ENCODE measurements at places on chromosomes 12 and 14.
A peak's percentile ranks its signal among the peaks of the same experiment; 100 is the strongest.

DNA sequence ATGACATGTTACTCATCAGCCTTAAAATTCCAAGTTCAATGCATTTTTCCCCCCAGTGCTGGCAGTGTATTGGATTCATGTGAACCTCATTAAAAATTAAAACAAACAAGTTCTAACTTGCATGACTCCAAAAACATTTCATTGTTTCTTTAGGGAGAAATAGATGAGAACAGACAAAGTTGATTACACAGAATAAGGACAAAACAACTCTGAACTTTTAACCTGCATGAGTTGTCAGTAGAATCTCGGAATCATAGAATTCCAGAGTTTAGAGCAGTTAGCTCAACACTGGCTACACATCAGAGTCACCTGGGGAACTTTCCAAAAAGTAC is 127.5 kb downstream of the TMX1 start:
- peak; percentile 57 for DNase-seq

- no peak for DNase-seq
These were observed 1.7 kb upstream of the TMEM229B start for GRCh38 chr14:67490196-67490595.

DNA sequence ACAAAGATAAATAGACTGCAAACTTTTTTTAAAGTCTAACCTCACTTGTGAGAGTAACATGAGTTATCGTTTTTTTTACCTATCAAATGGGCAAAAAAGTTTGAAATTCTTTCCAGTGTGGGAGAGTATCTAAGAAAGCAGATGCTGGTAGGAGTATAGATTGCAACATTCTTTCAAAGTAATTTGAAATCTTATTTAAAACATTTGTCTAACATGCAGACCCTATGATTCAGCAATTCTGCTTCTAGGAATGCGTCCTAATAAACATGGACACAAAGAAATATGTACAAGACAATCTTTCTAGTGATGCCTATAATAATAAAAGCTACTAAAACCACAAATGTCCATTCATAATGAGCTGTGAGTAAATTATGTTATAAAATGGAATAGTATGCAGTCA is 110.4 kb upstream of the TMCC3 start:
- no peak for DNase-seq

GRCh38 chr12:112183141-112184021 is 58.0 kb downstream of the TRAFD1 start:
- DNase-seq, result peak; percentile 23

DNA sequence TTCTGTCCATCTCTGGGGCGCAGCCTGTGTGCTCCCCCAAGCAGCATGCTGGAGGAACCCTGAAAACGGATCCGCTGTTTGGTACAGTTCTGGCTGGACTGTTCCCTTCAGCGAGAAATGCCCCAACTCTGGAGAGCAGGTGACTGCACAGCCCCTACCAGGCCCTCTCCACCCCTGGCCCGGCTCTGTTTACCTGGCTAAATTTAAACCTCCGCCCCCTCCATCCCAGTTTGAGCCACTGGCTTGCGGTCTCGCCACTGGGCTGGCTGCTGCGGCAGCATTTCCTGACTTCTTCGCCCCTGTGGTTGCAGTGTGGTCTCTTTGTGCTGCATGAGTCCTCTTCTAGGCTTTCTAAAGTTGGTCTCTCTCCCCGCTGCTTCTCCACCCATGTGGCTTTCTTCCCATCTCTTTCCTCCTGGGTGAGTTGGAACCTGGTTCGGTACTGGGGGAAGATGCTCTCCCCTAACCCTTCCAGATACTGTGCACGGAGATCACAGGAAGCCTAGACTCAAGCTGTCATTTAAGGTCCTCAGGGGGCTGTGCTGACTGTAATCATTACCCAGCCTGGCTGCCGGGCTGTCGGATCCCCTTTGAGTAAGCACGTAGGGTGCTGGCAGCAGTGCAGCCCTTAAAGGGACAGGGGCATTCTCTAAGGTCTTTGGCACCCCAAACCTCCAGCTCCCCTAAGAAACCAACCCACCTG is 60.6 kb downstream of the FBXL14 start:
- DNase-seq, result no peak

DNA sequence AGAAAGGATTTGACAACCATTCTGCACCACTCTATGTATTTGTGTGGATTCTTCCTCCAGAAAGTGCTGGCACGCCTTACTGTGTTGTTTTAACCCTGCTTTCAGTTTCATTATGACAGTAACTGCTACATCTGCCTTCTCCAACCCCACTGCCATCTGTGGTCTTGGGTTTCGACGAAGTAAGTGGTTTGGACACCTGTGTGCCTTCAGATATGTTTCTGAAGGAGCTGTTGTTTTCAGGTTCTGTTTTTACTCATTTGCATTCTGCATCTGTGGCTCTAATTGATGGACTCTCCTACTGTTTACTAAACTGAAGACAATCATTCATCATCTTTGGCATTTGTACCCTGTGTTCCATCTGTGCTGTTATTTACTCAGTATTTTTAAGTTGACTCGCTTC is 4.1 kb downstream of the TSHR start:
- no peak for DNase-seq

DNA sequence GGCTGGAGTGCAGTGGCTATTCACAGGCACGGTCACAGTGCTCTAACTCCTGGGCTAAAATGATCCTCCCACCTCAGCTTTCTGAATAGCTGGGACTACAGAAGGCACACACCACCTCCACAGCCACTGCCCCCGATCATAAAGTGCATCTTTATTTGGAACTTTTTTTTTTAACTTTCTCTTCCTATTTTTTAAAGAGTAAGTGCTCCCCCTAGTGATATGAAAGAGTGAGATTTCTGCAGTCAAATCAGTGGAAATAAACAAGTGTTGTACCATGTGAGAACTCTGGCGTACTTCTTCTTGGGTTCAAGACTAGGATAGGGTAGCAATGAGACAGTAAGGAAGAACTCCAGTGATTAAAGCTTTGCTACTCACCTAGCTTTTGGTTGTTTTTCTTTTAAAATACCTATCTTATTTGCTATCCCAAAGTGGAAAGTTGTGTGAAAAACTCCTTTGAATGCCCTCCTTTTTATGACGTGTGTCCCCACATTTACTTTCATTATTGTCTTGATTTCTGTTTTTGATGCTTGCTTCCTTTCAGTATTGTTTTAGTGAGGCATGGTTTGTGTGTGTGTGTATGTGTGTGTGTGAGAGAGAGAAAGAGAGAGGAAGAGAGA is 6.6 kb downstream of the PPP4R4 start:
- DNase-seq, result peak; percentile 50

DNA sequence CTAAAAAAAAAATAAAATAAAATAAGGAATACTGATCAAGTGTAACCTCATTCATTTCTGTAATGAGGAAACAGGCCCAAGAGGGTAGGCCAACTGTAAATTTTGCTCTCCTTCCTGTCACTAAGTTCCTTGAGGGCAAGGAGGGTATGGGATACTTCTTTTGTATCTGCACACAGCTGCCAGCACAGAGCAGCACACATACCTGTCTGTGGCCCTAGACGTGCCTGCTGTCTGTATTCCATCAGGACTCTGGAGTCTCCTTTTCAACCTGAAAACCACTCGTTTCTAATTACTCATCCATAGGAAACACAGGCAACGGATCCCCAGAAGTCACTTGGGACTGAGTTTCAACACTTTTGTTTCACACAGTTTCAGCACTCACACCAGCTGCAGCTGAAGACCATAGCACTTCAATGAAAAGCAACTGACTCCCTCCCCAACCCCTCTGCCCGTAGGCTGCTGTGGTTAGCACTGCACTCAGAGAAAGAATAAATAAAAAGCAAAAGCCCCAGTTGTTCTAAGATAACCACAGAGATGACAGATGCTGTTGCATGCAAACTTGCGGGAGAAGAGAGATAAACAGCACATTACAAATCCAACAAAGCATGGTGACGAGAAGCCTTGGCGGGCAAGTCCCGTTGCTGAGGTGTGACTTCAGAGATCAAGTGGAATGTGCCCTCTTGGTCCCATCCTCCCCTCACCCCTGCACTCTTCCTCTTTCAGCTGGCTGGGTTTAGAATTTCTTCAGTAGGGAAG is 24.9 kb downstream of the CRACR2A start:
- no peak for DNase-seq

GRCh38 chr14:99265571-99265970 is 6.4 kb downstream of the BCL11B start:
- DNase-seq, result no peak

- peak; percentile 49 for DNase-seq
These were observed 3.7 kb upstream of the TMPRSS12 start for GRCh38 chr12:50839042-50839441.

DNA sequence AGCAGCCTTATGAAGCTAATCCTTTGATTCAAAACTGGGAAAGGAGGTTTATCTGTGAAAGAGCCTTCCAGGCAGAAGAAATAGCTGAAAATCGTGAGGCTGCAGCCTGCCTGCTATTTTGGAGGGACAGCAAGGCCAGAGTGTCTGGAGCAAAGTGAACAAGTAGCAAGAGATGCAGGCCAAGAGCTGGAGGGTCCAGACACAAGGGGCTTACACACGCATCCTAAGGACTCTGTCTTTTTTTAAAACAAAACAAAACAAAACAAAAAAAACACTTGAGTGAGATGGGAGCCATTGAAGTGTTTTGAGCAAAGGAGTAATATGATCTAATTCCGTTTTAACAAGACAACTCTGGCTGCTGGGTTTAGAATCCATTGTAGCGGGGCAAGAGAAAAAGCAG is 76.4 kb upstream of the BCAT1 start:
- DNase-seq, result no peak

- no peak for DNase-seq
These were observed 36.7 kb upstream of the IL22 start for GRCh38 chr12:68290126-68290525.

GRCh38 chr12:25107920-25108319 is 87.0 kb downstream of the DNAI7 start:
- no peak for DNase-seq

DNA sequence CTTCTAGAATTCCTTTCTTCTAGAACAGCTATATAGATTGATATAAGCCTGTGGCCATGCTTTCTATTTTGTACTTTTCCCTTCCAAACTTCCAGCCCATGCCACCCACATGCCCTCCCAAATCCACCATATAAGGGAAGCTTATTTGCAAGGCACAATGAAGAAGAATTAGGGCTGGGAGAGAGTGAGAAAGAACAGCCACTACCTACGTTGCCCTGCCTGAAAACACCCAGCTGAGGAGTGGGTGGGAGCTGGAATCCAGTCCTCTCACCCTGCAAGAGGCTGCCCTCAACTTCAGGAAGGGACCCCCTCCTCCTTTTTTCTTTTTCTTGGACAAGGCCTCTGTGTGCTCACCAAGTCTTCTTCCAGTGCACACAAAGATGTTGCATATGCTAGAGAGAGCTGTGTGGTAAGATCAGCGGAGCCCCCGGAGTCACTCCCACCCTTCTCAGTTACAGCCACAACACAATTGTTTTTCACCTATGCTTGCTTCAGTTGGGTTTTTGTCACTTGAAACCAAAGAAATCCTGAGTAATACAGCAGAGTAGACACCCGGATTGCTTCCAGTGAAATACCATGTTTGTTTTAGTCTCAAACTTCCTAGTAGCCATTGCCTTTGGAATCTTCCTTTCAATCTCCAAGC is 38.8 kb downstream of the CDKL1 start:
- DNase-seq, result no peak

DNA sequence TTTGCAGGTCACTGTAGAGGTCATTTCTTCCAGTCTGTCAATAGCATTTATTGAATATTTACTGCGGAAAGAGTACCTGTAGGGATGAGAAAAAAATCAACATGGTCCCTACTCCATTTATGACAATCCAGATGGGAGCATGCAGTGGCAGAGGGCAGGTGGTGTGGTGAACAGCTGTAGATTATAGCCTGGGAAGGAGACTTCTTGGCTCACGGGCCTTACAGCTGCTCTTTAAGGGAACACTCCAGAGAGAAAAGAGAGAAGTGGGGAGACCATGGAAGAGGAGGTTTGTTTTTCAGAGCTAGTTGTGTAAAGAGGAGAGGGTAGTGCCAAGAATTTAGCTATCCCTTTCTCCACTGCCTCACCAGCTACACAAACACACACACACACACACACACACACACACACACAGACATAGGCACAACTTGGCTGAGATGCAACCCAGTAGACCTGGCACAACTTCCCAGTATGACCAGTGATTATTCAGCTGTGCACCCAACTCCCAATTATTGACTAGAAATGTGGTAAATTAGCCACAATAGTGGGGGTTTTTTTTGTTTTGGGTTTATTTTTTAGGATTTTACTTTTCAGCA is 41.0 kb downstream of the GPHB5 start:
- no peak for DNase-seq

DNA sequence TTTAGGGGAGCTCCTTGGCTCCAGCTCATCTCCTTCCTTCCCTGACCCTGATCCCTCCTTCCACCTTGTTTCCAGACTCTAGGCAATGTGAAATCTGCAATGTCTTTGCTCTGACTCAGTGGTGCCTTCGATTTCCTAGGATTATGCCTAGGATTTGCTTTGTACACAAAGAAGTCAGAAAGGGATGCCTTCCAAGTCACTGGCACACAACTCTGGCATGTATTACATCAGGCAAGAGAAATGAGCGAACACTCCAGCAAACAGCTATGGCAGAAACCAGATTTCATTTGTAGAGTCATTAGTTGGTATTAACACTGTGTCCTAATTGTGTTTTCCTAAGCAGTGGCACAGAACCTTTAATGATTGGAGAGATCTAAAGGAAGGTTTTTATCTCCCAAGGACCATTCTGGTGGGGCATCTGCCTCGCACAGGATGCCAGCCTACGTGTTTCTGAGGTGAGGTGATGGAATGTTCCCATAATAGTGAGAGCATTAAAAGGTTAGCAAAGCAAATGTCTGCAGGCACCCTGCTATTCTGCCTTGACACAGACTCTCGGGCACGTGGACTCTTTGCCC is 84.9 kb downstream of the WSCD2 start:
- DNase-seq, result no peak

- no peak for DNase-seq
These were observed 51.0 kb upstream of the STK38L start for GRCh38 chr12:27193106-27193505.

DNA sequence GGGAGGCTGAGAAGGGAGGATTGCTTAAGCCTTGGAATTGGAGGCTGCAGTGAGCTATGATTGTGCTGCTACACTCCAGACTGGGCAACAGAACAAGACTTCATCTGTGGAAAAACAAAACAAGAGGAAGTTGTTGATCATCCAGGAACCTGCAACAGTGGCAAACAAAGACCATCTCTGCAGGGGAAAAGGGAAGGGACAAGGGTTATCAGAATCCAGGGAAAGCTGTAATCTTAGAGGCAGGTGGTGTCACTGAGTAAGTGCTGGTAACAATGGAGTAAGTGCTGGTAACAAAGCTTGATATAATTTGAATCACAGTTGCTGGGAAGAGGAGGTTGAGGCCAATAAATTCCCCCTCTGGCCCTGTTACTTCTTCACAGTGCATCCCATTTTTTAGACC is 27.5 kb upstream of the DCN start:
- no peak for DNase-seq

DNA sequence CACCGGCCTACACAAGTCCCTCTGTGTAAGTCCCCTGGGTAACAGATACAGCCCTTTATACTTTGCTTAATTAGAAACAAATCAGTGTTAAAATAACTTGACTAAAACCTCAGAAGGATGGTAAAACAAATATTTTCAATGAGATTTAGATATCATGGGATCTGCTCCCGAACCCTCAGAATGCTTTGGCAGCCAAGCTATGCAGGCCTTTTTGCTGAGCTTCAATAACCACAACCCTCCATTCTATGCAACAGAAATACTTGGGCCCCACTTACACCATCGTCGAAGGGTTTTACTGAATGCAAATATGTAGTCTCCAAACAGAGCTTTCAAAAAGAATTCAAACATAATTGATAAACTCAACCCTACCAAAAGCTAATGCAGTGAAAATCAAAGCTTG is 29.3 kb upstream of the PITPNM2 start:
- DNase-seq, result no peak

Data from bronchial epithelial cell (primary cell).